ENCODE measurements at places on chromosomes 2 and 18.

DNA sequence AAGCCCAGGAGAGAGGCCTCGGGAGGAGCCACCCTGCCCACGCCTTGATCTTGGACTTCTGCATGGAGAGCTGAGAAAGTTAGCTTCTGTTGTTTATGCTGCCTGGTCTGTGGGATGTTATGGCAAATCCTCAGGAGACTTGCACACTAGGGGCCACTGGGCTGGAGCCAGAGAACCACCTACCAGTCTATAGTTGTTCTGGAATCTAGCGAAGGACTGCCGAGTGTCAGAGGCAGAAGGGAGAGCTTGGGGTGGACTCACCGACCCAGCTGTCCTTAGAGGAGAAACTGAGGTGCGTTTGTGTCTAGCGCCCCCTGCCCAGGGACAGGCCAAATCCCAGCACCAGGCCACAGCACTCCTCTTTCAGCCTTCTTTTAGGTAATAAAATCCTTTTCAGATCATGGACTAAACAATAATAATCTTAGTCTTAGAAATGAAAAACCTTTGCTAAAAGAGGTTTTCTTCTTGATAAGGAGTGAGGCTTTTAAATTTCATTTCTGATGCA is 398.7 kb upstream of the SALL3 start:
- no peak for DNase-seq

GRCh38 chr2:203819434-203820133 is 48.0 kb upstream of the CTLA4 start:
- DNase-seq, result no peak

GRCh38 chr18:2985628-2986027 is 27.3 kb downstream of the LPIN2 start:
- no peak for DNase-seq

GRCh38 chr18:37729716-37730115 is 164.1 kb upstream of the CELF4 start:
- DNase-seq, result no peak

DNA sequence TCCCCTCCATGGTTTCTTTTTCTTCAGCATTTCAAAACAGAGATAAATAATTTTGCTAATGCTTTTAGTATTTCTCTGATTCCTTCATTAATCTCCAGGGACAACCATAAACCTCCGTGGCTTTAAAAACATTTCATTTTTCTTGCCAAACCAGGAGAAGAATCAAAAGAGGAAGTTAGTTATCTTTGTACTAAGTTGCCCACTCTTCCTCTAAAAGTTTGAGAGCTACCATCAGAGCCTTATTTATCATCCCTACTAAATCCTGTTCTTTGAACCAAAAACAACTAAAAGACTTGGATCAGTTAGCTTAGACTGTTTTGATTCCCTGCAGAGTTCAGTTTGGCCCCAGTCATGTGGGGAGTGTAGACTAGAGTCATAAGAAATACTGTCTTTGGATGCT is 208.4 kb downstream of the SETBP1 start:
- no peak for DNase-seq

DNA sequence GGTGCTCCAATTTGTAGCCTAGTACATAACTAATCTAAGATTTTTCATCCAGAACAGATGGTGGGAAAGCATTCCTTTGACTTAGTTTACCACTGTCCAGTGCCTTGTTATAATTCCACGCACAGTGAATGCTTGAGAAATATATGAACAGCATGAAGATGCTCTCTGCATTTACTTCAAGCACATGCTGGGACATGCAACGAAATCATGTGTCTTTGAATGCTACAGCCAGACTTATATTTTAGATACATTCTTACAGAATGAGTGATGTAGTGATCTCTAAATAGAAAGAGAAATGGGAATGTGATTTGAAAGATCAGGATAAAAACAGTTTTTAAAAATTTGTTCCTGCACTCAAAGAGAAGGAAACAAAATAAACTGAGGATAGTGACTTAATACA is 398.3 kb downstream of the FBXO15 start:
- DNase-seq, result no peak

DNA sequence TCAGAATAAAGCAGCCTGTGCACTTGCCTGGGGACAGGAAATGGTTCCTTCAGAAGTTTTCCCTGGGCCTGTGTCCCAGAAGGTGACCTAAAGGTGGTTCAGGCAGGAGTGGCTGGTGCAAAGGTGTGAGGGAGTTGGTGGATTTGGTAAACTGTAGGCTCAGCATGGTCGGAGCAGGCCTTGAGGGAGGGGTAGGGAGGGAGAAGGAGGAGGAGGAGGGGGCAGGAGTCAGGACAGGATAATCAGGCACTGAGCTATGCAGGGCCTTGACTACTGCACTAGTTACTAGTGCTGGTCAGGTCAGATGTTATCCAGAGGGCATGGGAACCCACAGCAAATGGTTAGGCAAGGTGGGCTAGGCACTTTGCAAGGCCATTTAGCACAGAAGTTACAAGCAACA is 21.3 kb downstream of the LYPD6B start:
- DNase-seq, result no peak

DNA sequence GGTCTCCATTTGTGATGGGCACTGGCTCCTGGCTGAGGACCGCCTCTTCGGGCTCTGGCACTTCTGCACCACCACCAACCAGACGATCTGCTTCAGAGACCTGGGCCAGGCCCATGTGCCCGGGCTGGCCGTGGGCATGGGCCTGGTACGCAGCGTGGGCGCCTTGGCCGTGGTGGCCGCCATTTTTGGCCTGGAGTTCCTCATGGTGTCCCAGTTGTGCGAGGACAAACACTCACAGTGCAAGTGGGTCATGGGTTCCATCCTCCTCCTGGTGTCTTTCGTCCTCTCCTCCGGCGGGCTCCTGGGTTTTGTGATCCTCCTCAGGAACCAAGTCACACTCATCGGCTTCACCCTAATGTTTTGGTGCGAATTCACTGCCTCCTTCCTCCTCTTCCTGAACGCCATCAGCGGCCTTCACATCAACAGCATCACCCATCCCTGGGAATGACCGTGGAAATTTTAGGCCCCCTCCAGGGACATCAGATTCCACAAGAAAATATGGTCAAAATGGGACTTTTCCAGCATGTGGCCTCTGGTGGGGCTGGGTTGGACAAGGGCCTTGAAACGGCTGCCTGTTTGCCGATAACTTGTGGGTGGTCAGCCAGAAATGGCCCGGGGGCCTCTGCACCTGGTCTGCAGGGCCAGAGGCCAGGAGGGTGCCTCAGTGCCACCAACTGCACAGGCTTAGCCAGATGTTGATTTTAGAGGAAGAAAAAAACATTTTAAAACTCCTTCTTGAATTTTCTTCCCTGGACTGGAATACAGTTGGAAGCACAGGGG is 5.5 kb downstream of the TMEM37 start:
- DNase-seq, result no peak

DNA sequence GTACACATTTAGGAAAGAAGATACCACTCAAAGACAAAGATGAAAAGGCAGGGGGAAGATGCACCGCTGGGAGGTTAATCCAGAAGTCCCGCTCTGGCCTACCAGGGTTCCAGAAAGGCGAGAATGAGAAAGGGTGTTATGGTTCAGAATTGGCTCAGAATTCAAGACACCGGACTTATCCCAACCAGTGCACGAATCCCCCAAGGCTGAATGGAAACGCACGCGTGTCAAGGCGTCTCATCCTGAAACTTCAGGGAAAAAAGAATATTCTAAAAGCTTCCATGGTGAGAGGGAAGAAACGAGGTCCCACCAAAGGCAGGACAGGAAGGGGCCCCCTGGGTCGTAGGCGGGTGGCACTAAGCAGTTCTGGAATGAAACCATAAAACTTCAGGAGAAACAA is 71.9 kb downstream of the SLC66A2 start:
- no peak for DNase-seq

DNA sequence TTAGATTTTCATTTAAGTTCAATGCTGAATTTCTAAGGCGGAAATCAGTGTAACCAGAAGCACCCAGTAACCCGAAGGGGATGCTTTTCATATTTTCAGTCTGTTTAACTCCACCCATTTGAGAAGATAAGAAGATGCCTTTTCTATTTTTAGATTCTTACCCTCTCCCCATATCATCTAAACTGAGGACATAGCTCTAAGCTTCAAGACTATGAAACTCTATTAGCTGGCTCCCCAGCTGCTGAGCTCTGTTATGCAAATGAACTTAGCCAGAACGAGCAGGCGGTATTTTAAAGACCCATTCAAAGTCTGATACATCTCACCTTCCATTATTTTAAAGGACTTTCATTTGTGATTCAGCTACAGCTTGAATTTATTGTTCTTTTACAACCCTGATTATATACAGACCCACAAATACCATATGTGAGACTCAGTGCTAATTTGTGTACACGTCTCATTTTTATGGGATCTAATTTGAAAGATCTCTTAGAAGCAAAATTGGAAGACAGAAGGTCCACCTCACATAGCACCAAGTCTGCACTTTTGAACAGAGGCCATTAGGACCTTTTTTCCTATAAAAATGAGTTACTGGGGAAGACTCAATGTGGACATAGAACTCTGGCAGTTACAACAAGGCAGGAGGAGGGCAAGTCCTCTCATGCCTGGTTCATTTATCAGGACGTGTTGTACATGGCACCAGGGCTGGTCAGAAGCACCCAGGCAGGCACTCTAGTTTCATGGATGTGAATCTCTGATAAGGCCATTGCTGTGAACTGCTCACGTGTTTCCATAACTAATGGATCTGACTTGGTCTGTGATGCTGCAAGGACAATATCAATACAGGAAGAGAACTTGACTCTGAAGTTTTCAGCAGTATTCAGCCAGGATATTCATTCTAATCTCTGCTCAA is 16.3 kb downstream of the CDC42EP3 start:
- DNase-seq, result no peak

DNA sequence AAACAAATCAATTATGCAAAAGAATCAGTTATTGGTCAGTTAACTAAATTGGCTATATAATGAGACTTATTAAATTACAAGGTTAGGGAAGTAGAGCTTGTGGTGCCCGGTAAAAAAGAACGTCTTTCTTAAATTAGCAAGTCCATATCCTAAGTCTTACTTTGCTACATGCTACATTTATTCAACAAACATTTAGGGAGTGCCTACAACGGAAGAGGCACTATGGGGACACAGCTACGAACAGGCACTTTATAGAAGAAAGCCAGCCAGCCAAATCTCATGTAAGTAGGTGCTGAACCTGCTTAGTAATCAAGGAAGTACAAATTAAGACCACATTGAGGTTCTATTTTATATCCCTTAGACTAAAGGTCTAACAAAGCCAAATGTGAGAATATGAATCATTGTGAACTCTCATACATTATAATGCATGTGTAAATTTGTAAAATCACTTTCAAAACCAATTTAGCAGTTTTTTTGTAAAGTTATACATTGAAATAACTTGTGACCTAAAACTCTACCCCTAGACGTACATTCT is 59.9 kb downstream of the PDK1 start:
- no peak for DNase-seq

- no peak for DNase-seq
These were observed 201.8 kb downstream of the GBX2 start for GRCh38 chr2:235966396-235966795.

DNA sequence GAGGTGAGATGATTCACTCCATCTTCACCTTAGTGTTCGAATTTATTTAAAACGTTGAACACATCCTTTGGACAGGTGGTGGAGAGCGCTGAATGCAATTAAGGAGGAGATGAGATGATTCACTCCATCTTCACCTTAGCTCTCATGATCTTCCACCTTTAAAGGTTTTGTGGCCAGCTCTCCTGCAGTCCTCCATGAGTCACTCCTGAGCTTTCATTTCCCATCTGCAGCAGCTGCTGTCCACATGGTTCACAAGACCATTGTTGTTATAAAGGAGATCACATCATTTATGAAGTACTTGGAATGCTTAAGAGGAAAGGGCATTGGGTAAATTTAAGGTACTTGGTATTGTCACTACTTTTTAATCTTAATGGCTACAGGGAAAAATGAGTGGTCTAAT is 298.5 kb downstream of the PAX3 start:
- no peak for DNase-seq

DNA sequence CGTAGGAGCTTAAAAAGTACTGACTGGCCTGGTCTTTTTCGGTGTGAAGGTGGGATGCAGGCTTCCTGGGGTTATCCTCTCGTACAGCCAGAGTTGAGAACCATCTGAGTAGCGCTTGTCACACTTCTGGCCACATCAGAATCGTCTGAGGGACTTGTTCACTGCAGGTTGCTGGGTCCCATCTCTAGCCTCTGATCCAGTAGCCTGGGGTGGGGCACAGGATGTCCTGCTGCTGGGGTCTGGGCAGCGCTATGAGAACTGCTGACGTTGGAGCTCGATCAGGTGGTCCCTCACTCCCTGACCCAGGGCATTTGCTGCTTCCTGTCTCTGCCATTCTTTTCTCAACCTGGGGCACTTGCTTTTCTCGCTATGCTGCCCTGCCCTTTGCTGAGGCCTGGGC is 7.1 kb upstream of the IL1R2 start:
- DNase-seq, result no peak

DNA sequence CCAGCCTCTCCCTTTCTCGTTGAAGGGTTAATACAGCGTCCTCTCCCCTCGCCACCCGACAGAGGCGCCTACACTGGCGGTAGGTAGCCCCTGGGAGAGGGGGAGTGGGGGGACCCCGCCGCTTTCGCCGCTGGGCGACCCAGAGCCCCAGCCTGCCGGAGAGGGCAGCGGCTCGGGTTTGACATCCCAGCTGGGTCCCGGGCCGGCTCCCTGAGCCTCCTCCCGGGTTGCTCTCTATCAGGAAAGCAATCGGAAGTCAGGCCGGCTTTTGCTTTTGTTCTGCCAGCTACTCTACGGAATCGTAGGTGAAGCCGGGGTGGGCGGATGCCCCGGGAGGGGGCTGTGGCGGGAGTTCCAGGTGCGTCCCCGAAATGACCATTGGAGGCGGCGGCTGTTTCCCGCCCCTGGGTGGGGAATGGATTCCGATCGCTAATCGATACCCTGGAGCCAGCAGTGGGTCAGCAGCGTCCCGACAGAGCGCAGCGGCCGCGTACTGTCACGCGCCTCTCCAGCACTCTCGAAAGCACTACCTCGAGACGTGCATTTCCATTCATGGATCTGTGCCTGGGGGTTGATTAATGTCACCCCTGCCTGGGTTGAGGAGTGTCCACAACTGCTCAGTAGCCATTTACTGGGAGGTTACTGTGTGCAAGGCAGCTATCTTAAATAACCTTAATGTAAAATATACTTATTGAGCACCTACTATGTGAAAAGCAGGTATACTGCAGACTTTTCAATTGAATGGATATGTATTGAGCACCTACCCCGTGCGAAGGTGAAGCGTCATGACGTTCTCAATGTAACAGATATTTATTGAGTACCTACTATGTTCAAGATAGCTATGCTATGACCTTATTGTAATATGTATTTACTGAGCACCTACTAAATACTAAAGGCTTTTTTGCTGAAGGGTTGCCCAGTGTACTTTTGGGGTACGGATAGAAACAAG is 1.1 kb downstream of the MAPK4 start:
- DNase-seq, result no peak

DNA sequence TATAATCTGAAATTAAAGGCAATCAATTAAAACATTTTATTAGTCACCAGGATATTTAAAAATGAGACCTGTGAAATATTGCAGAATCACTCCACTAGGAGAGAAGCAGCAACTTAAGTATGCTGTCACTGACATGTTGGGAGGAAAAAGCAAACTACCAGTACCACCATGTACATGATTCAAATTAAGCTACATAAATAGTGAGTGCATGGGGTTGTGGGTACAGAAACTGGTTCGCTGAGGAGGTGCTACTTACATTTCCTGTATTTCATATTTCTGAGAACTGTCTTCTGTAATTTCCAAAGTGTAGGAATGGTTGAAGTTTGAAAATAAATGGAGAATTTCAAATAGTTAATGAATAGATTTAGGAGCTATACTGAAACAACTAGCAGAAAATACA is 7.9 kb upstream of the NR4A2 start:
- no peak for DNase-seq

GRCh38 chr18:36281936-36282335 is 15.6 kb upstream of the FHOD3 start:
- DNase-seq, result no peak
